Stimulated activated CD8-positive, alpha-beta memory T cell treated with anti-CD3 and anti-CD28 coated beads, Interleukin-4, amount 100 ng/mL, for 48 hours (primary cell): ENCODE measurements at places on chromosomes 12 and 14.

DNA sequence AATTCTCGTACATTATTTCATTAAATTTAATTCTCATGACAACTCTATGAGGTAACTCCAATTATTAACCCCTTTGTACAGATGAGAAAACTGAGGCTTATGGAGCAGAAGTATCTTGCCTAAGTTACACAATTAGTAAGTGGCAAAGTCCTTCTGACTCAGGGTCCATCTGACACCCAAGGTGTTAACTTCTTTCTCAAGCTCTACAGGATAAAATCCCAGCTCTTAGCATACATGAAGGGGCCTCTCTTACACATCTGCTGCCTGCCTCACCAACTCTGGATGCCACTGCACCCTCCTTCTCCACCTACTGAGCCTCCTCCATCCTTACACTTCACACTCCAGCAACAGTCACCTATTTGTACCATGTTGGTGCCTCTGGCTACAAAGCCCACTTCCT lies 4.3 kb upstream of the KRT72 start:
- no peak for DNase-seq

GRCh38 chr12:8870586-8870985 lies 43.7 kb upstream of the PHC1 start:
- DNase-seq, result no peak

- DNase-seq, result no peak
Observed at GRCh38 chr12:50689437-50689836, 74.5 kb upstream of the ATF1 start.

DNA sequence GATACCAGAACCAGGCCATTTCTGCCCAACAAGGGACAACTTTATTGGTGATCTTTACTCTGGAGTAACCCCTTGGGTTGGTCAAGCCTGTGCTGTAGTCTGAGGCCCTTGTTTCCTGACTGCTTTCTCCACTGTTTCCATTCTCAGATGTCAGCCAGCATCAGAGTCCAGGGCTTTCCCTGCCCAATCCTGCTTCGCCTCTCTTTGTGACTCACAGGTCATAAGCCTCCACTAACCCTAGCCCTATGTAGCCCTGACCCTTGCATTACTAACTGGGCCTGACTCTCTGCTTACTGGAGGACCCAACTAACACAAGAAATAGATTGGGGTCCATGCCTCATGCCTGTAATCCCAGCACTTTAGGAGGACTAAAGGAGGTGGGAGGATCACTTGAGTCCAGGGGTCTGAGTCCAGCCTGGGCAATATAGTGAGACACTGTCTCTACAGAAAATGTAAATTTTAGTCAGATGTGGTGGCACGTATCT lies 8.6 kb upstream of the SNRNP35 start:
- no peak for DNase-seq

DNA sequence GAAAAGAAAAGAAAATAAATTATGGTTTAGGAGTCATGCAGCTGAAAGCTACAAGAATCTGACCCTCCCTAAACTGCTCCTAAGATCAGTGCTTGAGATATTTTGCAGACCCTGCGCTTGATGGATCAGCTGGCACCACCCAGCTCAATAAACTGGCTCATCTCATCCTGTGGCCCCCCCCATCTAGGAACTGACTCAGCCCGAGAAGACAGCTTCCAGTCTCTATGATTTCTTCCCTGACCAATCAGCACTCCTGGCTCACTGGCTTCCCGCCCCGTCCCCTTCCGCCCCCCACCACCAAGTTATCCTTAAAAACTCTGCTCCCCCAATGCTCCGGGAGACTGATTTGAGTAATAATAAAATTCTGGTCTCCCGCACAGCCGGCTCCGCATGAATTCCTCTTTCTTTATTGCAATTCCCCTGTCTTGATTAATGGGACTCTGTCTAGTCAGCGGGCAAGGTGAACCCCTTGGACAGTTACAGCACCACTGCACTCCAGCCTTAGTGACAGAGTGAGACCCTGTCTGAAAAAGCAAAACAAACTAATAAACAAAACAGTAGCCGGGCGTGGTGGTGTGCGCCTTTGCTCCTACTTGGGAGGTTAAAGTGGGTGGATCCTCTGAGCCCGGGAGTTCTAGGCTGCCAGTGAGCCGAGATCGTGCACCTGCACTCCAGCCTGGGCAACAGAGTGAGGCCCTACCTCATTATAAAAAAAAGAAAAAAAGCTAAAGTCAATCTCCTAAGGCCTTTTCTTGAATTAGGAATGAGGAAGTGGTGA lies 24.5 kb upstream of the SPTLC2 start:
- no peak for DNase-seq

GRCh38 chr12:4311776-4312175 lies 9.2 kb upstream of the TIGAR start:
- no peak for DNase-seq

DNA sequence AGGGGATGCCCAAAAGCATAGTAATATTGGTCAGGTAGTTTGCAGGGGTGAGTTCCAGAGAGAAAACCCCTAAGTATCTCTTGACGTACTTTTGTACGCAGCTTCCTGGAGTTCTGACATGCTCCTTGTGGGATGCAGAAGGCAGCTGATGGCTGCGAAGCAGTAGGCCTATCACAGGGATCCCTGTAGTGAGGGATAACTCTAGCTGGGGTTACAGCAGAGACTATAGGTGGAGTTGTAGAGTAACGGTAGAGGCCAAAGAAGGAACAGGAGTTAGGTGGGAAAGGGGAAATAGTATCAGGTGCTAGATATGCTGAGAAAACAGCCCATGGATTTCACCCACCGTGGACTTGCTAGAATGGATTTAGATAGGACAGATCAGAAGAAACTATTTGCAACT lies 37.3 kb downstream of the MGST1 start:
- no peak for DNase-seq

- peak; percentile 62 for DNase-seq
Observed at GRCh38 chr12:753611-754472, 1.5 kb downstream of the WNK1 start.

- no peak for DNase-seq
Observed at GRCh38 chr12:129659961-129660622, 243.7 kb downstream of the TMEM132D start.

DNA sequence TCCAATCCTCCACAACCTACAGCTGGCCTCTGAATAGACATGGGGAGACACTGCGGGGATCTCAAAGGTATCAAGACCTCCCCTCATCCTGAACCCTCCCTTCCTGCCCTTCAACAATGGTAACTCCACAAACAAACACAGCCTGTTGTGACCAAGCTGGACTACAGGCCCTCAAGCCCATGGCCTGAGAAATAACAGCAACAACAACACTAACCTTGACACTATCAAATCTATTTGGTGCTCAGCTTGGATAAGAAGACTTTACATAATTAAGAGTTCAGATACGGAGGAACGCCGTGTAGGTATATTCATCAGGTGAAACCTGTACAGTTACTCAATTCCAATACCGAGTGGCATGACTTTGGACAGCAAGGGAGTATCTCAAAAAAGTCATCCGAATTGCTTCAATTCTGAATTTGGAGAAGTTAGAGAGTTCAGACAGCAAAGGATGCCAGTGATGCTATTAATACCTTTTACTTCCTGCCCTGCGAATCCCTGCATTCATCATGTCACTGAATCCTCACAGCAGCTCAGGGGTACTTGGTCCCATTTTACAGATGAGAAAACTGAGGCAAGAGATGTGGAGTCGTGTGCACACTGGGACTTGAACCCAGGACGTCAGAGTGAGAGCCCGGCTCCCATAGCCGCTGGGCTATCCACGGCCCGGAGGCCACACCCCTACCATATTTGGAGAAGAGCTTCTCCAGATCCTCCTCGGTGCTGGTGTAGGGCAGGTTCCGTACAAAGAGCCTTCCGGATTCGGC lies 17.8 kb downstream of the RBM19 start:
- DNase-seq, result no peak

DNA sequence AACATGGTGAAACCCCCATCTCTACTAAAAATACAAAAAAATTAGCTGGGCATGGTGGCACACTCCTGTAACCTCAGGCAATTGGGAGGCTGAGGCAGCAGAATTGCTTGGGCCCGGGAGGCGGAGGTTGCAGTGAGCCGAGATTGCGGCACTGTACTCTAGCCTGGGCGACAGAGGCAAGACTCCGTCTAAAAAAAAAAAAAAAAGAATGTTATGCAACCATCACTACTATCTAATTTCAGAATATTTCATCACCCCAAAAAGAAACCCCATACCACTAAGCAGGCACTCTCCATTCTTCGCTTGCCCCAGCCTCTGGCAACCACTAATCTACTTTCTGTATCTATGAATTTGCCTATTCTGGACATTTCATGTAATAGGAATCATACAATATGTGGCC lies 68.8 kb upstream of the AMN start:
- no peak for DNase-seq

DNA sequence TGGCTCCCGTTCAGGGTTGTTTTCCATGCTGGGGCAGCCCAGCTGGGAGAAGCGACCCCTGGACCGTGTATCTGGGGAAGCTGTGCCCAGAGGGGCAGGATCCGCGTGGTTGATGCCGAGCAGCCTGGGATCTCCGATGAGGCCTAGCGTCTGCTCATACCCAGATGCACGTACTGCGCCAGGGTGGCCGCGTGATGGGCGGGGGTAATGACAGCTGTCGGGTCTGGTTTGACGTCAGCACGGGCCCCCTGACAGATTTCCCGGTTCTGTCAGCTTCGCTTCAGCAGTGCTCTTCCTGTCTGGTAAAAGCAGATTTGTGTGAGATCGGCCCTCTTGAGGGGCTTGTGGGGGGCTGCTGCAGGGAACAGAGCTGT lies 147.3 kb downstream of the TSPAN9 start:
- no peak for DNase-seq
